ENCODE measurements at places on chromosomes 4 and X.

DNA sequence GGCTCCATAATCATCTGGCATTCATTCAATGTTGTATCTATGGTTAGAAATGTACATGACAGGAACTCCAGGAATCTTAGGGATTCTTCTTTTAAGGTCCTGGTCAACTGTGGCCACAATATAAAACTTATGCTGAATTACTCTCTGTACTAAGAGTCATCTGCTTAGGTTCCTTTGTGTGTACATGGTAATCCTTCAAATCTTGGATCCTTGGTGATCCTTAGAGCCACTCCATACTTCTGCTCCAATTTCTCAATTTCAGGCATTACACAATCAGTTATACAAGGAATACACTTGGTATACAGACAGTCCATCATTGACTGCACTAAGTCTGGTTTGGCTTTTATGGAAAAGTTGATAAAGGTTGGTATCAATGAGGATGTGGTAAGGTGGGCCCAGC lies 5.8 kb downstream of the SRD5A3 start:
- no peak for DNase-seq

- peak; percentile 12 for DNase-seq
These were observed 734 bp upstream of the GALNT7 start for GRCh38 chr4:173167758-173168395.

- DNase-seq, result no peak
These were observed 259.2 kb downstream of the GPC3 start for GRCh38 chrX:133726211-133726630.

DNA sequence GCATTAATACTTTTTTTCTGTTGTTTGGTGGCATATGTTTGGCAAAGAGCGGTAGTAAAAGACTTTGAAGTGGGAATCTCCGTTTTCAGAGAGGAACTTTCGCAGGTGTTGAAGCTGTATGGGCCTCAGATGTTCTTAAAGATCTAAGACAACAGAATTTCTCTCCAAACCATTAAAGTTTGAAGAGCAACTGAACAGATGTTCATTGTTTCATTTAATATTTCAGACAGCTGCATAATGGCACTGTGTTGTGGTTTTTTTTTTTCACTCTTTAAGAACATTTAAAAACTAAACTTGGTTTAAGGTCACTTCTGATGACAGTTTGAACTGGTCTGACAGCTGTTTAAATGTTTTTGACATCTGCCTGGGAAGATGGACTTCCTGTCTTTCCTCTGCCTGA lies 882.7 kb upstream of the PCDH10 start:
- no peak for DNase-seq

DNA sequence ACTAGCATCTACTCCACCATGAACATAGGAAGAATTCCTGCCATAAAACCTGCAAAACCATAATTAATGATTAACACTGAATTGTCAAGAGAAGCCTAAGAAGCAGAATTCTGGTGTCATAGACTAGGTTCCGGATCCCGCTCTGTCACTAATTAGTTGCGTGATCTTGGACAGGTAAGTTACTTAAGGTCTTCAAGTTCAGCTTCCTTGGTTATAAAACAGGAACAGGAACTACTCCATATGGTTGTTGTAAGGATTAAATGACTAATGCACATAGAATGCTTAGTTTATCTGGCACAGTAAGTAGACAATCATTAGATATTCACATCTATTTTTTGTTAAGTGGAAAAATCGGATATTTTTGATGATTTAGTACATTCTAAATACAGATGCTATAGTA lies 14.3 kb downstream of the G3BP2 start:
- no peak for DNase-seq

All from stimulated activated CD4-positive, alpha-beta T cell treated with anti-CD3 and anti-CD28 coated beads, Interleukin-15, amount 100 ng/mL, for 1 hour (primary cell).